Stimulated activated CD4-positive, alpha-beta T cell treated with anti-CD3 and anti-CD28 coated beads, Interleukin-1b, Interleukin-23, amount 100 ng/mL, for 1 hour (primary cell): ENCODE measurements at places on chromosomes 1 and 21.

DNA sequence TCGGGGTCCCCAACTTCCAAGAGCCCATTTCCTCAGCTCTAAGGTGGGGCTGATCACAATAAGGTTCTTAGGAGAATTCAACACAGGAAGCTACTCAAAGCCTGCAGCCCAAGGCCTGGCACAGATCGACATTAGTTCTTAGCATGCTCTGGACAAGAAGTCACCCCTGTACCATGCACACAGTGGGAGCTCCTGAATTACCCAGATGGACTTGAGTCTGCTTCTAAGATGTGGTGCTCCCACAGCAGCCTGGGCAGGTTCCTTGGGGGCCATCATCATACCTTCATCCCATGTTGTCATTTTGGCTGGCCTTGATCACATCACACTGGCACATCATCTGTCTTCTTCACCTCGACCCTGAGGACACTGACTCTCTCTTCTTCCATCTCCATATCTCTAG is 153.3 kb upstream of the VAMP3 start:
- DNase-seq: no peak

GRCh38 chr1:177984136-177984525 is 14.3 kb upstream of the SEC16B start:
- no peak for DNase-seq

- DNase-seq: no peak
Observed at GRCh38 chr1:11391886-11392285, 87.1 kb upstream of the DISP3 start.

- DNase-seq: no peak
Observed at GRCh38 chr1:115842948-115843347, 2.0 kb upstream of the NHLH2 start.

DNA sequence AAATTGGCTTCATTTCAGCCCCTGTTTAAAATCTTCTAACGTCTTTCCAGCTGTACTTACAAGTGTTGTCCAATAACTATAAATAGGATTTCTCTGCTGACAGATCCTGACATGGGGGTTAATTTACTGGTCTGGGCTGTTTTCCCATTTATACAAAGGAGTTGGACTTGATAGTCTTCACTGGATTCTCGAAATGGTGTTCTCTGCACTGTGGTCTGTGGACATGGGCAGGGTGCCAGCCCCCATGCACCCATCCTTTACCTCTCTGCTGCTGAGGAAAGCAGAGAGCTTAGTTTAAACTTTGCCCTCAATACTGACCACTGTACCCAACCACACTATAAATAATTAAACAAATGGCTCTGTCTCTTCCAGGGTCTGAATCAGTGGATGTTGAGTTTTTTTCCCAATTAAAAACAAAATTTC is 5.2 kb downstream of the DIO1 start:
- no peak for DNase-seq

- no peak for DNase-seq
Observed at GRCh38 chr1:82867781-82868180, 1067.0 kb downstream of the ADGRL2 start.

DNA sequence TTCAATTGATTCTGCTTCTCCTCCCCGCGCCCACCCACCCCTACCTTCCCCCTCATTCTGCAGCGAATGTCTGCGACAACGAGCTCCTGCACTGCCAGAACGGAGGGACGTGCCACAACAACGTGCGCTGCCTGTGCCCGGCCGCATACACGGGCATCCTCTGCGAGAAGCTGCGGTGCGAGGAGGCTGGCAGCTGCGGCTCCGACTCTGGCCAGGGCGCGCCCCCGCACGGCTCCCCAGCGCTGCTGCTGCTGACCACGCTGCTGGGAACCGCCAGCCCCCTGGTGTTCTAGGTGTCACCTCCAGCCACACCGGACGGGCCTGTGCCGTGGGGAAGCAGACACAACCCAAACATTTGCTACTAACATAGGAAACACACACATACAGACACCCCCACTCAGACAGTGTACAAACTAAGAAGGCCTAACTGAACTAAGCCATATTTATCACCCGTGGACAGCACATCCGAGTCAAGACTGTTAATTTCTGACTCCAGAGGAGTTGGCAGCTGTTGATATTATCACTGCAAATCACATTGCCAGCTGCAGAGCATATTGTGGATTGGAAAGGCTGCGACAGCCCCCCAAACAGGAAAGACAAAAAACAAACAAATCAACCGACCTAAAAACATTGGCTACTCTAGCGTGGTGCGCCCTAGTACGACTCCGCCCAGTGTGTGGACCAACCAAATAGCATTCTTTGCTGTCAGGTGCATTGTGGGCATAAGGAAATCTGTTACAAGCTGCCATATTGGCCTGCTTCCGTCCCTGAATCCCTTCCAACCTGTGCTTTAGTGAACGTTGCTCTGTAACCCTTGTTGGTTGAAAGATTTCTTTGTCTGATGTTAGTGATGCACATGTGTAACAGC is 339.9 kb downstream of the NTNG1 start:
- no peak for DNase-seq
